ENCODE measurements at places on chromosomes 5 and 9. TPM values are rescaled to one million over a fixed set of nuclear protein-coding genes. Genes with fewer than 3 reads are reported as not detected.

- DNase-seq = no peak
Measured at GRCh38 chr5:37893434-37894134, 53.7 kb upstream of the GDNF start.

DNA sequence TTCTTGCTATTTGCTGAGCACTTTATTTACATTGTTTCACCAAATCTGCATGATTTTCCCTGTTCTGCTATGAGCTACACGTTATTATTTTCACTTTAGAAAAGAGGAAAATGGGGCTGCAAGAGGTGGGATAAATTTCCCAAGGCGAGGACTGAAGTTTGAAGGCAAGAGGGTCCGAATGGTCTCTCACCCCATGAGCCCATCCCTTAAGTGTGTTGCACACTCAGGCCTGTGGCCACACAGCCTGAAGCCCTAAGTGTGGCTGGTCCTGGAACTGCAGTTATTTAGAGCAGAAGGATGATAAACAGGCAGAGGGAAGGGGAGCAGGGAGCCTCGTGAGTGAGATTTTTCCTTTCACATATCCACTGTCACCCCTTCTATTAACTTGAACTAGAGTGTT, 7.8 kb downstream of the PDE8B start:
- DNase-seq = no peak

GRCh38 chr9:76887003-76887821, 18.7 kb downstream of the PRUNE2 start:
- DNase-seq = no peak

GRCh38 chr9:72363236-72363635, 1.8 kb downstream of the ZFAND5 start:
- DNase-seq = no peak

Gene TMEM215
- total RNA-seq = not detected

Gene SLC36A2
- not detected for total RNA-seq

DNA sequence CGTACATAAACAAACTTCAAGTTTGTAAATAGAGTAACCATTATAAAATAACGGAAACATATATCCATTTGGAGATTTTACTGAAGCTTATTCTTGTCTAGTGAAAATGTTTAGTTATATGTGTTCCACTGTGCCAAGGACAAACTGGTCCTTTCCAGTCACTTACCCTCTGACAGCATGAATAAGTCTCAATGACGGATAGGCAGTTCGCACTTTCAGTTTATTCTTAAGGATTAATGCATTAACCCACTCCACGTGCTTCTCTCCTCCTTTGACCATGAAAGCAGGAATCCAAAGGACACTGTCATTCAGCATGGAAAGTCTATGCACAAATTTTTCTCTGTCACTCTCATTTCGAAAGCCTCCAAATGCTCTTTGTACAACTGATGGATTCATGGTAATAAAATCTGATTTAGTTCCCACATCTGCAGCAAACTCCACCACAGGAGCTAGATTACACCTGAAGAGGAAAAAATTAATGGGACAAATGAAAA, 47.1 kb downstream of the ST8SIA4 start:
- no peak for DNase-seq

Gene CDC20B
- total RNA-seq = not detected

- DNase-seq = no peak
Measured at GRCh38 chr5:15806613-15807012, 306.6 kb downstream of the FBXL7 start.

GRCh38 chr5:24621792-24622191, 23.0 kb downstream of the CDH10 start:
- peak; percentile 51 for DNase-seq

Gene ENDOG
- 58.5 TPM for total RNA-seq

DNA sequence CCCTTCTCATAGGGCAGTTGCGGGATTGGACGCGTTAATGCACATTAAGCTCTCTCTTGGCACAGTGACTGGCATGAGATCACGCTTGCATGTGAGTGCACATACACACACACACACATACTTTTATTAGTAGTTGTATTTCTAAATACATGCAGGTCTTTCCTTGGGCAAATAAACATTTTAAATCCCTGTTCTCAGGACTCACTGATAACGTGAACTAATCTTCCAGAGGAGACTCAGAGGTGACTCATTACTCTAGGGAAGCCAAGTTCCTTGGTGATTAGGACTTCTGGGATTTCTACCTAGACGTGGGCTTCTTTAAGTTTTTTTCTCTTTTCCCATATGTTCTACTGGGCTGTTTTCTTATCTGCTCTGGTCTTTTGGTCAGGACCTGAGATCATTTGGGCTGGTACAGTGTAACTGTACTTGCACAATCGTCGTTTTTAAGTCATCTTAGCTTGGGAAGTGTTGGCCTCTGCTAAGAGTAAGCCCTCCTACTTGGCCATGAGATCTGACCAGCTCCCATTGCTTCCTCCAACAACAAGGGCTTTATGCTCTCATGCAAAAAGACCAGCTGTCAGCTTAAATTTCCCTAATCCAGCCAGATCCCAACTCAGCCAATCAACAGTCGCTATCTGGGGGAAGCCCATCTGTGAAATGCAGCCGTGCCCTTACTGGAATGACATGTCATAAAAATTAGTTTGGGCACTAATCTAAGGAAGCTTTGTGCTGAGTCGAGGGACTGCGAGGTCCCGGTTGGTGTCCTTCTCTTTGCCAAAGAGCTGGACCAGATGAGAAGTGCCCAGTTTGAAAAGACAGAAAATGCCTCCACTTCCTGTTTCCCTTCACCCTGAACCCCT, 176.4 kb upstream of the ANKRD55 start:
- DNase-seq = no peak

DNA sequence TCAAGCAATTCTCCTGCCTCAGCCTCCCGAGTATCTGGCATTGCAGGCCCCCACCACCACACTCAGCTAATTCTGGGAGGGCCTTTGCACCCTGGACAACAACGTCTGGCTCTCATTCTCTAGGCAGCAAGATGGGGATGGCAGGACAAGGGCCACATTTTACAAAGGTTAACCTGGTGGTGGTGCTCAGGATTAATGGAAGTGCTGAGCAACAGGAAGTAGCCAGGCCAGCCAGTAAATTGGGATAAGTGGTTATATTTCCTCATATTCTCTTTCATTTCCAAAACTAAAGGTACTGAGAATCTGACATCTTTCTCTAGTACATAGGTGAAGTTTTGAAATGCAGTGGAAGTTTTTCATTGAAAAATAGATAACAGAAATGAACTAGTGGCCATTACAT, 24.7 kb upstream of the ASPN start:
- DNase-seq = no peak
